ENCODE measurements at places on chromosomes 7 and 10.

DNA sequence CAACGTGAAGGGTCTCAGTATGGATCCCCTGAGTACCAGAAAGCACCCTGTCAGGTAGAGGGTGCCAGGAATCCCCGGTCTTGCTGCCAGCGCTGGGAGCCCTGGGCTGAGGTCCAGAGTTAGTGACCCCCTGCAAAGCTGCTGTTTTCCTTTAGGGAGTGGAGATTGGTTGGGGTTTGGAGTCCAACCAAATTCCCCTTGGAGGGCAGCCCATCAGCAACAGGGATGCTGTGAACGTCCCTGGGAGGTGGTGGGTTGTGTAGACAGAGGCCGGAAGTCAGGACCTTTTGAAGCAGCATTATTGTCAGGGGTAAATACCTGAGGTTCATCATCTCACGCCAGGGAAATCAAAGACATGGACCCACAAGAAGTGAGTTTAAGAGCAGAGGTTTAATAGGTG lies 104.2 kb downstream of the COL26A1 start:
- DNase-seq: no peak

GRCh38 chr10:16232441-16232840 lies 204.4 kb upstream of the PTER start:
- no peak for DNase-seq

GRCh38 chr7:45812946-45813345 lies 59.9 kb downstream of the CCDC201 start:
- DNase-seq: no peak

- DNase-seq: no peak
Measured at GRCh38 chr10:7734821-7735220, 31.7 kb downstream of the ITIH2 start.

GRCh38 chr7:124930655-124931597 lies 1.3 kb upstream of the POT1 start:
- DNase-seq: no peak

DNA sequence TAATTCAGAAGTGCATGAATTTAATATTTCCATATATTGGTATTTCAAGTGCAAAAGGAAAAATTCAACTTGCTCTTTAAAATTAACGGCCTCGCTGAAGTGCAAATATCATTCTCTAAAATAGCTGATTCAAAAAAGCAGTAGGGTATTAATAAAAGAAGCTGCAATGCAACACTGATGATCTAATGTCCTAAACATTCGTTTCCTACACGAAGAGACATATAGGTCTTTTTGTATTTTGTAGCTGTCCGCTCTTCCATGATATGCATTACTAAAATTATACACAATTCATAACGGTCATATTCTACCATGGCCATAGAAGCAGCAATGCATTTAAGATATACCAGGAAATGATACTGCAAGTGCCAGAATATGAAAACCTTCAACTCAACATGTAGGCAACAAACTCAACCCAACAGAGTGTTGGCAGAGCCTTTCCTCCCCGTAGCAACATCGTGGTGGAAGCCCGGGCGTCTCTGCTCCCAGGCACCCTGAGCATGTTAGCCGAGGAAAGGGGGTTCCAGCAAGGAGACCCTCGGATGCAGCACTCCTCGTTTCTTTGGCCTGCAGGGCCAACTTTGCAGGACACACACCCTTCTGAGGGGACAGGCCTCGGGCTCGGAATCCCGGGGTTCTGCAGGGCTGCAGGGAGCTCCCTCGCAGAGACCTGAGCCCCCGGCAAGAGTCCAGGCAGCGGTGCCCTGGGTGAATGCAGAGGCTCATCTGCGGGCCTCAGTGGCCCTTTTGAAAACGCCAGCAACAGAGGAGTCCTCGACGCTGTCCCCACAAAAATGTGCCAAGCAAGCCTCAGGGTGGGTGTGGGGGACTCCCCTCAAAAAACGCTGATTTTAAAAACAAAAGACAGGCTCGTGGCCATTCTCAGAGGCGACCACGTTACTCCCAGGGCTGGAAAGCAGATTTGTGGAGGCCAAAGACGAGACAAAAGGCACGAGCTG lies 1.6 kb downstream of the FAM171A1 start:
- DNase-seq: no peak

DNA sequence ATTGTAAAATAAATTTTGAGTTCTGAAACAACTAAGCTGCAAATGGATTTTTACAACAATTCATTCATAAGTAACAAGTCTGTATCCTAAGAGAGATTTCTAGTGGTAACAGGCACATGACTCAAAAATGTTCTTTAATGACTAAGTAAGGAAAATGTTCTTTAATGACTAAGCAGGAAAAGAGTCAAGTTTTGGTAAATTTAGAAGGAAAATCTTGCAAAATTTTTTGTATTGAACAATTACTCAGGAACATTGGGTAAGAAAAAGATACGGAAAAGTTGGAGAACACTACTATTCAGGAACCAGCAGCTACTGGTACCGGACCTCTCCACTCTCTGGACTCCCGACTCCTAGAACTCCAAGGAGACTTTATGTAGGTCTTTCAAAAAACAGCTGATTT lies 33.5 kb downstream of the HYCC1 start:
- no peak for DNase-seq

GRCh38 chr10:103491729-103492364 lies 1.7 kb upstream of the NEURL1 start:
- DNase-seq: no peak

DNA sequence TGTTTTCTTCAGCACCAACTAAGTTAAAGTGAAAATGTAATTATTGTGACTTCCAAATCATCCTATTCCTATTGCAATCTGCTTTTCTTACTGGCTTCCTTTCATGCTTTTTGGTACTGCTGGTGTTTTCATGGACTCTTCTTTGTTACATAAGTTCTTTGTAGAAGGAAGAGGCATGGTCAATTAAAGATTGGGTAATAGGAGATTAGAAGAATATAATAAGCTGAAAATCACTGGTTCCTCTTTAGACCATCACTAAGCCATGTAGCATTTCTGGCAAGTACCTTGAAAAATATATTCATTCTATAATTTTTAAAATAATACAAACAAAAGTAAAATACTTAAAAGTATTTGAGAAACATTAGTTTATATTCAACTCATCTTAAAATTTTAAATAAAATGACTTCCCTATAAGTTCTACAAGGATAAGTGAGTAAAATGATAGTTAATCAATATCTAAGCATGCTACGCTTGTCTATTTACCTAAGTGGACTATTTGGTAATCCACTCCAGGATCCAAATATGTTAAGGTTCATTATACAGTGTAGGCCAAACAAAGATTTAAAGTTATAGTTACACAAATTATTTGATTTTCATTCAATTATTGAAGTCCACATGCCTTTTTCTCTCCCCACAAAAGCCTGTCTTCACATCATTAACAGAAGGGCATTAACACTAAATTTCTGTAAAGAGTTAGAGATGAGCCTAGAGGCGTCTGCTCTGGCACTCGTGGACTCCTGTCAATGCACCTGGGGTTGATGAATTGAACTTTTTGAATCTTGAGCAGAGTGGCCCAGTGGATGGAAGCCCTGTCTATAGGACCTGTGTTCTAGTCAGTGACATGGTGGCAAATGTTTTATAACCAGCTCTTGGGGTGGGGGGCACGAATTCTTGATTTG lies 408.1 kb downstream of the INHBA start:
- no peak for DNase-seq

- no peak for DNase-seq
Measured at GRCh38 chr10:65846541-65846940, 1079.3 kb upstream of the LRRTM3 start.

DNA sequence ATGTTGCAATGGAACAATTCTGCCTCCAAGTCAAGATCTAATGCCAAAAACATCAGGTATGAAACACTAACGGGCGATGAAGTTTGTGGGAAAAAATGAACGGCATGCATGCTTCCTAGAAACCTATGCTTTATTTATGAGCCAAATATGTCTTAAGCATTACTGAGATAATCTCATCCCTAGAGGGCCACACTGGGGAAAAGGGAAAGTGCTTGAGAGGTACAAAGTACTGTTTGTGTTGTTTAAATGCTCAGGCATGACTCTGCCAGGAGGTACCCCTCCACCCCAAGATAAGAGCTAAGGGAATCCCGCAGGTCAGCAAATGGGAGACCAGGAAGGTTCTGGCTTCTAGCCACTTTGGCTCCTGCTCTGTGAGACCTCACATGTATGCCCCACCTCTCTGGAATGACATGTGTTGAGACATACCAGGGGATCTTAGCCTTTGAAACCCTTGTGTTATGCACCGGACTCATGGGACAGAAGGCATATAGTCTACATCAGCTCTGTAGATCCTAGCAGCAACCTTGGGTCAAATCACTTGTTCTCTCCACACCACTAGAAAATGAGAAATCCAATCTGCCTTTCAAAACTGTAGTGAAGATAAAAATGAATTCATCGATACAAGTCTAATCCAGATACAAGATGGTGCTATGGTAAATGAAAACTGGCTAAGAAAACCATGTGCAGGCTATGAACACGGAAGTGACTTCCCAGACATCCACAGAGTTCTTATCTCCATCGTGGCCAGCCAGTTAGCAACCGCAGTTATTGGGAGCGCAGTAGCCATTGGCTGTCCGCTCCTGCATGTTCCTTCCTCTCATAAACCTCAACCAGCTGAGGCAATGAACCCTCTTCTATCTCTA lies 61.0 kb downstream of the CREB3L2 start:
- DNase-seq: no peak

DNA sequence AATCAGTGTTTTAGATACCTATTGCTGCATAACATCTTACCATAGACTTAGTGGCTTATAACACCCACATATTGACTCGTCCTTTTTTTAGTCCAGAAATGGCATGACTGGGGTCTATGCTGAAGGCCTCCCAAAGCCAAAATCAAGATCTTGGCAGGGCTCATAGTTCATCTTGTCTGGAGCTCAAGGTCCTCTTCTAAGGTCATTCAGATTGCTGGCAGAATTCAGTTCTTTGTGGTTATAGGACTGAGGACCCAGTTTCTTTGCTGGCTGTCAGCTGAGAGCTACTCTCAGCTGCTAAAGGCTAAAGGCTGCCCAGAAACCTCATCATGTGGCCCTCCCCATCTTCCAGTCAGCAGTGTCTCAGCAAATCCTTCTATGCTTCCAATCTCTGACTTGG lies 165.5 kb downstream of the FAM107B start:
- no peak for DNase-seq

DNA sequence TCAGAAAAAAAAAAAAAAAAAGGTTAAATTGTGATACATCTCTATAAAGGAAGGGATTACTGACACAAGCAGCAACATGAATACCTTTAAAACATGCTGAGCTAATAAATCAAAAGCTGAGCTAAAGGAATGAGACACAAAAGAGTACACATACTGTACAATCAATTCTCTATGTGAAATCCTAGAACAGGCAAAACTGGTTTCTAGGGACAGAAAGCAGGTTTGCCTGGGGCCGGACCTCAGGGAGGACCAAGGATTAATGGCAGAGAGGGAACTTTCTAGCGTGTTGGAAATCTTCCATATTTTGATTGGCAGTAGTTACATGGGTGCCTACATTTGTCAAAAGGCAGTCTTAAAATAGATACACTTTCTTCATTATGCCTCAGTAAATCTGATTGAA lies 52.5 kb downstream of the KLRG2 start:
- no peak for DNase-seq

- DNase-seq: no peak
Measured at GRCh38 chr10:111973306-111973705, 210.3 kb downstream of the GPAM start.

GRCh38 chr10:50561816-50562215 lies 61.9 kb downstream of the SGMS1 start:
- no peak for DNase-seq

- DNase-seq: no peak
Measured at GRCh38 chr7:107014387-107015023, 30.0 kb upstream of the PRKAR2B start.

GRCh38 chr10:49407151-49407550 lies 11.3 kb upstream of the DRGX start:
- DNase-seq: no peak

DNA sequence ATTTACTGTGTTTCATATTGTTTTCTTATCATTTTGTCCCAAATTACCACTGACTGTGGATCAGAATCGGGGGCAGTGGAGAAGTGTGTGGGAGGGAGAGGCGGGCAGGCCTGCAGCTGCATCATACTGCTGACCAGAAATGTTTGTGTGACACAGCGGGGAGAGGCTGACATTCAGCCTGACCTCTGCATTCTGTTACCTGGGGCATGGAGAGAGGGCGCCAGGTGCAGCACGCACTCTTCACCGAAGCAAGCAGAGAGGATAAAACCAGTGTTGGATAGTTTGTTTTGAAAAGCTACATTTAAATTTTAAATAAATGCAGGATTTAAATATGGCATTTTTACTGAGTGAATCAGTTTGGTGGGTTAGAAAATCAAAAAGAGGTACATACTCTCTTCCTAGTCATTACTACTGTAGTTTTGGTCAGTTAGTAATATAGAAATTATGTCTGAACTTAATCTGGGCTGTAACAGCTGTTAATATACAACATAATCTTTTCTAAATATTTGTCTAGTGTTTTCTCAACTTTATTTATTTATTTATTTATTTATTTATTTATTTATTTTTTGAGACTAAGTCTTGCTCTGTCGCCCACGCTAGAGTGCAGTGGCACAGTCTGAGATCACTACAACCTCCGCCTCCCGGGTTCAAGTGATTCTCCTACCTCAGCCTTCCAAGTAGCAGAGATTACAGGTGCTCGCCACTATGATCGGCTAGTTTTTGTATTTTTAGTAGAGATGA lies 8.8 kb upstream of the STMP1 start:
- no peak for DNase-seq

- no peak for DNase-seq
Measured at GRCh38 chr7:31805209-31805818, 118.3 kb downstream of the PPP1R17 start.

DNA sequence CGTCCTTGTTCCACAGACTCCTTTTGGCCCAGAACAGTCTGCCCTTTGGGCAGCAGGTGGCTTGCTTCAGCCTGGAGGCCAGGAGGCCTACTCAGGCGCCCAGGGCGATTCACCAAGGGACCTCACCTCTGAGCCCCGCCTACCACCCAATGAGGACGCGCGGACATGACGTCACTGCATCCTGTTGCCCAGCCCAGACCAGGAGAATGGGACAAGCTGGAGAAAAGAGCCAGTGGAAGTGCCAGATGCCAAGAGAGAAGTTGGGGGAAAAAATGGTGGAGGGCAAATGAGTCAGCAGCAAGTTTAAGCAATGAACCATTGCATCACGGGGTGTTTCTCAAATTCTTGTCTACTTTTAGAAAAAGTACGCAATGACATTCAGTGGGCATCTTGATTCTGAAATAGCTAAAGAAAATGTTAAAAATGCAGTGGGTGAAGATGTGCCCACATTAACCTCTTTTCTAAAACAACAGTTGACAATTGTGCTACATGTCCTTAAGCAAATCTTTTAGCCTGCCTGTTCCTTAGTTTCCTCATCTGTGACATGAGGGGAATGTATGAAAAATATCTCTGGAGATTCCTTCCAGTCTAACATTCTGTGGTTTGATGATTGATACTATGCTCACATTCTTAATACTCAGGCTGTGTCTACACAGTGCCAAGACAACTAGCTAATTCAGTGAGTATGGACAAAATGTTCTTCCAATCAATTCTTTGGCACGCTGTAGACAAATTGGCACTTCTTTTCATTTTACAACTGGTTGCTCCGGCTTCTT lies 23.9 kb upstream of the LEP start:
- DNase-seq: no peak

DNA sequence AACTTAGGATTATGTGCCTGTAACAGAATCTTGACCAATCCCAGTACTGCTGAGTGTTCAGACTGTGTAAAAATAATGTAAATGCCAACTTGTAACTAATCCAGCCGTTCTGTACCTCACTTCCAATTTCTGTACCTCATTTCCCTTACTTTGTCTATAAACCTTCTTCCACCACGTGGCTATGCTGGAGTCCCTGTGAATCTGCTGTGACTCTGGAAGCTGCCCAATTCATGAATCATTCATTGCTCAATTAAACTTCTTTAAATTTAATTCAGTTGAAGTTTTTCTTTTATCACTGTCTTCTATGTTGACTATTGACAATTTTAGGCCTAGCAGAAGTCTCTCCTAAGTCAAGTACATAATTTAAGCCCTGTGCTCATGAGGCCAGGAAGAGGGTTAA lies 215.3 kb upstream of the RHOBTB1 start:
- no peak for DNase-seq

Measured in memory B cell (primary cell).